ENCODE measurements at places on chromosomes 6 and 20.
A peak's percentile ranks its signal among the peaks of the same experiment; 100 is the strongest.

DNA sequence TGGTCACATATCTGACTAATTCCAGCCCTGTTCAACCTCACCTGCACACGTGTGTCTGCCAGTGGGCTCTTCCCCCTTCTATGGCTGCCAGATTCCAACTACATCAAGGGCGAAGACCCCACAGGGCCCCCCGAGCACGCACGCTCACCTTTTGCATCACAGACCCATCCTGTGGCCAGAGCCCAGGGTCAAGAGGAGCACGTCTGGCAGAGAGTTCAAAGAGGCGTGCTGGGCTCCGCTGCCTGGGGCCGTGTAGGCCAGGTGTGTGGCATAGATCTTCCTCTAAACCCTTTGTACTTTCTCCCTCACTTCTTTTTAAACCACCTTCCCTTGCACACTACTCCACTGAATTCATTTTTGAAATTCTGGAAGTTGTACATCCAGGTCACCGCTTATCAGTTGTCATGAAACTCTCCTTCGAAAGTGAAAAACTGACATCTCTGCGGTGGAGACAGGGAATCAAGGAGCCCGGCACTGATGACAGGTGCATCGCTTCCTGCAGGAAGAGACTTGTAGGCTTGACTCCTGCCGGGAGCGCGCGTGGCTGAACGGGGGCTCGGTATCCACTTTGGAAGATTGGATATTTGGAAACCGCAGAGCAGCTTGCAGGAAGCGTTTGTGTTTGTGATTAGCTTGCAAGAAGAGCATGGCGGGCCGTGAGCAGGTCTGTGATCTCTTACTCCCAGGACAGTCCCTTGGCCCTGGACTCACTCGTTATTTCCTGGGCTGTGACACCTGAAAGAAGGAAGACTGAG, 397.2 kb downstream of the CDH4 start:
- no peak for DNase-seq

DNA sequence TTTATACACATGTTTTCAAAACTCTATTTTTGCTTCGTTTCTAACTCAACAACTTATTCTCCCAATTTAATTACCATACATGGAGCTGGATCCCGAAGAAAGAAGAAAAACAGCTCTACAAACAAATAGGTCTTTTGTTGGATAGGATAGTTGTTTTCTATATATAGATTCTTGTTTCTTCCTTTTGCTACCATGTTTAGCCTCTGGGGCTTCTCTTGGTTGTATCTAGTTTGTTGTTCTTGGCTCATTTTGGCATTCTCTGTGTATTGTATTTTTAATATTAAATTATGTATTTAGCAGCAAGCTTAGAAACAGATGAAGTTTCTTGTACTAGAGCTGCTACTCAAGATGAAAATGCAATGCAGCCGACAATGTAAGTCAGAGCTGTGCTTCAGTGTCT, 60.9 kb downstream of the PLCB4 start:
- DNase-seq: no peak

GRCh38 chr6:105781915-105782314, 304.2 kb upstream of the PRDM1 start:
- no peak for DNase-seq

- peak; percentile 25 for DNase-seq
Observed at GRCh38 chr6:26550250-26550993, 12.3 kb downstream of the HMGN4 start.

DNA sequence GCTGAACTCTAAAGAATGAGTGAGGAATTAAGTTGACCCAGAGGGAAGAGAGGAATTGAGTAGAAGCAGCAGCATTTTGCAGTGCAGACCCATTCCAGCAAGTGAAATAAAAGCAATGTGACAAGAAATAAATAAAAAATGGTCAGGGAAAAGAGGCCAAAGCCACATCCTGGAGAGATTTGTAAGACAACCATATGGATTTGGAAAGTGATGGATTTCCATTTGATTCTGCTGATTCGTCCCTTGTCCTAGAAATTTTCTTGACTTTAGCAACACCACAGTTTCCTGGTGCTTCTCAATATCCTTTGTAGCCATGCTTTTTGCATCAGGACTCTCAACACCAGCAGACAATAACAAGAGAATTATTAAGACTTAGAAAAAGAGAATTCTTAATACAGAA, 29.8 kb downstream of the ANKEF1 start:
- no peak for DNase-seq

DNA sequence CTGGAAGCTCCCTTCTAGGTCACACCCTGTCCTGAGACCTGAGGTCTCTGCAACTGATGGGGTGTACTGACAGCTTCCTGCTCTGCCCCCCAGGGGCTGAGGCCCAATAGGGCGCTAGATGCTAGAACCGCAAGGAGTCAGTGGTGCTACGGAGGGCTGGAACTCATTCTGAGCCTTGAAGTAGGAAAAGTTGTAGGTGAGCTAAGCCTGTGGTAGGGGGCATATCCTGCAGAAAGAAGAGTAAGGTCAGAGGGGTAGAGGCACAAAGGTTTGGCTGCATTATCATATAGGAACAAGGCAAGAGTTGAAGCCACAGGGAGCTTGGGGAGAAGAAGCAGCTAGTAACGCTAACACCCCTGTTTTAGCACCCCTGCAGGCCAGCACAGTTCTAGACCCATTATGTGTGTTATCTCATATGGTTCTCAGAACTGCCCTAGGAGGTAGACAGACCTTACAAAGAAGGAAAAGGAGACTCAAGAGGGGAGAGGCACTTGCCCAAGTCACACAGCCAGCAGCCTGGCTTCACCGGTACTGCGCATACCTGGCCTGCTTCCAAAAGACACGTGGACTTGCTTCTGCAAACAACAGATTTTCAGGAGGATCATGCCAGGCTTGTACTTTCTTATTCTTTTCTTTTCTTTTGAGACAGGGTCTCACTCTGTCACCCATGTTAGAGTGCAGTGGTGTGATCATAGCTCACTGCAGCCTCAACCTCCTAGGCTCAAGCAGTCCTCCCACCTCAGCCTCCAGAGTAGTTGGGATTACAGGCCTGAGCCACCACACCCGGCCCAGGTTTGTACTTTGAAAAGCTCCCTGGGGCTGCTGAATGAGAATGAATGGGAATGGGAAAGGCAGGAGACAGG, 156.1 kb downstream of the MRPL14 start:
- no peak for DNase-seq

DNA sequence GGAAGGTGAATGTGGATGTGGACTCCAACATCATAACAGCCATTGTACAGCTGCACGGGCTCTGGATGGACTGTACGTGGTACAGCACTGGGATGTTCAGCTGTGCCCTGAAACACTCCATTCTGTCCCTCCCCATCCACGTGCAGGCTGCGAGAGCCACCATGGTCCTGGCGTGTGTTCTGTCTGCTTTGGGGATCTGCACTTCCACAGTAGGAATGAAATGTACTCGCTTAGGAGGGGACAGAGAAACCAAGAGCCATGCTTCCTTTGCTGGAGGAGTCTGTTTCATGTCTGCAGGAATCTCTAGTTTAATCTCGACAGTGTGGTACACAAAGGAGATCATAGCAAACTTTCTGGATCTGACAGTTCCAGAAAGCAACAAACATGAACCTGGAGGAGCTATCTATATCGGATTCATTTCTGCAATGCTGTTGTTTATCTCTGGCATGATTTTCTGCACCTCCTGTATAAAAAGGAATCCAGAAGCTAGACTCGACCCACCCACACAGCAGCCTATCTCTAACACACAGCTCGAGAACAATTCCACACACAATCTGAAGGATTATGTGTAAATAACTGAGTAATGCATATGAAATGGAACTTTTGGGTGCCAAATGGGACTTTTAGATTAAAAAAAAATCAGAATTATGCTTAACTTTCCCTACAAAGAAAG, 12.1 kb downstream of the CLDN20 start:
- no peak for DNase-seq

GRCh38 chr6:53103993-53104675, 38.9 kb downstream of the FBXO9 start:
- no peak for DNase-seq

DNA sequence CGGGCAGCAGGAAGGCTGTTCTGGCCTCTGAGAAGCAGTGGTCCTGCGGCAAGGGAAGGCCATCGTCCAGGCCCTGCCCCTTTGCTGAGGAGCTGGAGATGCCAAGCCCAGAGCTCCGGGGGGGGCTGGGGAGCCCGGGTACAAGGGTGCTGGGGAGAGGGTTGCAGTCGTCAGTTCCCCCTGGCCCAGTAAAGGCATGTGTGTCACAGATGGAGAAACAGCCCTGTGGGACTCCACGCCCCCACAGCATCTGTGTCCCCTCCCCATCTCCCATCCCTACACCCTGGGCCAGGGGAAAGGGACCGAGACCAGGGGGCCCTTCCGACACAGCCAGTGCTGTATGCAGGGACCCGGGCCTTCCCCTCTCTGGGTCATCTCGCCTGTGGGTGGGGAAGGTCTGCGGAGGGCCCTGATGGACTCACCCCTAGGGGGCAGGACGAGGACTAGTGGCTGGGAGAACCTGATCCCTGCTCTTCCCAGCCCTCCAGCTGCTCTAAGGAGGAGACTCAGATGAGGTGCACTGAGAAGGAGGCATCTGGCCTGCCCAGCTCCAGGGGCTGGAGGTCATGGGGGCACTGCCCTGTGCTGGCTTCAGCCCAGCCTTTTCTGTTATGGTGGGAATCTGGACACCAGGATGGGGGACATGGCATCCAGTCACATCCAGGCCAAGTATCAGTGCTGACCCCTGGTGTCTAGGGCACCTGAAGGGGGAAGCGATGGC, 609 bp downstream of the MYL9 start:
- no peak for DNase-seq

- DNase-seq: no peak
Observed at GRCh38 chr20:29762620-29763019, 1494.8 kb upstream of the DEFB115 start.

GRCh38 chr6:88141561-88142296, 24.4 kb downstream of the CNR1 start:
- no peak for DNase-seq

- DNase-seq: no peak
Observed at GRCh38 chr6:115544765-115545671, 515.7 kb downstream of the FRK start.

DNA sequence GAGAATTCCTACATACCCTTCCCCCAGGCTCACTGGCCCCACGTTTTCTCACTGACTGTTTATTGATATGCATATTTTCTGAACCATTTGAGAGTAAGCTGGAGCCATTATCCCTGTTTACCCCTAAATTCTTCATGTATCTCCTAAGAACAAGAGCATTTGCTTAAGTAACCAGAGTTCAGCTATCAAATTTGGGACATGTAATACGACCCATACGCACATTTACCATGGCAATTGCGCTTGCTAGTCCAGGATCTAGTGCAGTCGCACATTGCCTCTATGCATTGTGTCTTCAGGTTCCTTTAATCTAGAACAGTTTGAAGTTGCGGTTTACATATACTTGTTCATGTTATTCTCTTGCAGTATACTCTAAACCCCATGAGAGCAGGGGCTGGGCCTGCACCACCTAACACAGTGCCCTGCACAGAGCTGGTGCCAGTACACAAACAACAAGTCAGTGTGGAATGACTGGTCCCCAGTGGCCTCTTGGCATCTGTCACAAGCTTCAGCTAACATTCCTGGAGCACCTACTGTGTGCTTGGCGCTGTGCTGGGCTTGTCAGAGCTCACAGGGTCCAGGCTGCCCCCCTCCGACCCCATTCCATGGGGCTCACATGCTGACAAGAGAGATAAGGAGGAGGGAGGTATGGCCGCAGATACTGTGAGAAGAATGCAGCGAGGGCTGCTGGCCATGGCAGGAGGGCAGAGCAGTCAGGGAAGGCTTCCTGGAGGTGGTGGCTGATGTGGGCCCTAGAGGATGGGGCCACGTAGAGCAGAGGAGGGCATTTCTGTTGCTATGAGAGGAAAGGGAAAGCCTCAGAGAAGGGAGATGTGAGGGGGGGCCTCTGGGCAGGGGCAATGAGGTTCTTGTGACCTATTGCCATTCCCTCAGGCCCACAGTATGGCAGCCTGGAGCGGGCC, 28.1 kb downstream of the SPDEF start:
- no peak for DNase-seq

- no peak for DNase-seq
Observed at GRCh38 chr6:35730745-35731413, 6.0 kb upstream of the ARMC12 start.

DNA sequence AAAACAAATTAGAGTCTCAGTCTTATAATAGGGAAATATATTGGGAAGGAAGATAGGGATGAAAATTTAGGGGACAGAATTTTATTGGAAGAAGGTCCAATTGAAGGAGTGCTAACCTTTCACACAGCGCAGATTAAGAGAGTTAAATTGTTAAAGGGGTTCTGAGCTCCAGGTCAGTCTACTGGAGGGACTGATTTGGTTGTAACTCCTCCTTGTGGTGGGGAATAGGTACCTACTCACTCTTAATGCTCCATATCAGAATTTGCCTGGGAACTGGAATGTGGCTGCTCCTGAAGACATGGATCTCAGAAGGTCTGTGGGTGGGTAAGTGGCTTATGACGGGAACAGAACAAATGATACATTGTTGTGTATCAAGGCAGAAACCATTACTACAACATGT, 143.5 kb downstream of the FLRT3 start:
- DNase-seq: no peak

DNA sequence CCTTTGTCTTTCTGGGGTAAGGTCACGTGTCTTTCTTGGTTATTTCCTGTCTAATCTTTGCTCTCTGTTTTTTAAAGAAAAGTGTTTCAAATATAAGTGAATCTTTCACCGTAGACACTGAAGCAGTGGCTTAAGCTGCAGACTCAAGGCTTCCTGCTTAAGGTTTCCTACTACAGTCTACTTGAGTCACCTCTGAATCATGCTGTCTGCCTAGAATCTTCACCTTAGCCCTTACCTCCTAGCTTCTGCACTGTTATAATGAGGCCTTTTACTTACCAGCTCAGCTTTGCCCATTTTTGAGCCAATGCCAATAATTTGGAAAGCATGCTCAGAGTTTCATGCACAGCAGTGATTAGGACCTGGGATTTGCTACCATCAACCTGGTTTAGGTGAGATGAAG, 30.6 kb downstream of the ADGRF4 start:
- DNase-seq: no peak

DNA sequence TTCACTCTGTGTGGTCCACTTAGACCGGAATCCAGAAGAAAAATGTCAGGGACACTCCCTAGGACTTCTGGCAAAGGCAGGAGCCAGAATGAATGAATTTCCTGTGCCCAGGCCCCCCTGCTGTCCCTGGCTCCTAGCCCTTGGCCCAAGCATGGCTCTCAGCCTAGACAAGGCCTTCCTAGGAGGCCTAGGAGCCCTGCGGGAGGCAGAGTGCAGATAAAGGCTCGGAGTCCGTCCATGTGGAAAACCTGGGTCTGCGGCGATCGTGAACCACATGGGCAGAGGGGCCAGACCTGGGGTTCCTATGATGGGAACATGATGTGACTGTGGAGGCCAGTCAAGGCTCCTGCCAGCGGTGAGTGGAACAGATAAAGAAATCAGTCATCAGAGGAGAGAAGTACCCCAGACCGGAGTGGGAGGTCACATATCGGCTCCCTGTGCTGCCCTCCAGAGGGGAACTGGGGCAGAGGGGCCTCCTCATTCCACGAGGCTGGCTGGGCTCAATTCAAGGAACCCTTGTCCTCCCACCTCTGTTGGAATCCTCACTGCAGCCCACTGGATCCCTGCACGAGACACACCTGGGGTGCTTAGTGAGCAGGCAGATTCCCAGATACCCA, 5.9 kb upstream of the VSTM2L start:
- DNase-seq: no peak

DNA sequence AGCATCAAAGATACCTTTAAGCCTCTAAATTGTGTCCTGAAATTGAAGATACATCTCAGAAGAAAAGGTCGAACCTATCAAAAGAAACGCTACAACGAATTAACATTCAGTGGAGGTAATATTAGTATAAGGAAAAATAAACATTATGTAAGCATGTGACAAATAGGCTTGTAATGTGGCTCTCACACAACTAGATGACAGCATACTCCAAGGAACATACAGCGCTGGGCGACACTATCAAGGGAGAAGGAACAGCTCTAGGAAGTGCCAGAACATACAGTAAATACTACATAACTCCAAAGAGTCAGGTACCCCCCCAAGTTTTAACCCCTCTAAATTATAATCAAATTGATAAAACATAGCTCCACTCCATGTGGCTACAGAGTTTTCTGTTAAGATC, 103.5 kb downstream of the LAMP5 start:
- no peak for DNase-seq
